ENCODE measurements at places on chromosomes 5 and 9.

DNA sequence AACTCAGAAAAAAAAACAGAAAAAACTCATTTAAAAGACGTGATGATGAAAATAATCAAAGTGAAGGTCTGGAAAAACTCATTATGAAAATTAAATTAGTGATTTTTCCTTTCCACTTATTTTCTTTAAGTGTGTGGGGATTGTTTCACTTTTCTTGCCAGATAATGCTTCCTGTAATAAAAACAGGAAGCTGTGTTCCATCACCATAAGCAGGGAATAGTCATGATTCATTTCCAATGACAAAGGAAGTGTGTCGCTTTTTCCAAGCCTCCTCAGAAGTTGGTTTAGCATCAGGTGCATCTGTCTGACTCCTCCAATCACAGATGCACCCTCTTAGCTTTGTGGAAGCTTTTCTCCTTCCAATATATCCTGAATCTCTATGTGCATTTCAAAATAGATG is 2068.7 kb downstream of the MAT2B start:
- no peak for DNase-seq

GRCh38 chr5:54663866-54664265 is 146.3 kb downstream of the SNX18 start:
- DNase-seq = no peak

- DNase-seq = no peak
These were observed 88.1 kb downstream of the FGF1 start for GRCh38 chr5:142597546-142598337.

DNA sequence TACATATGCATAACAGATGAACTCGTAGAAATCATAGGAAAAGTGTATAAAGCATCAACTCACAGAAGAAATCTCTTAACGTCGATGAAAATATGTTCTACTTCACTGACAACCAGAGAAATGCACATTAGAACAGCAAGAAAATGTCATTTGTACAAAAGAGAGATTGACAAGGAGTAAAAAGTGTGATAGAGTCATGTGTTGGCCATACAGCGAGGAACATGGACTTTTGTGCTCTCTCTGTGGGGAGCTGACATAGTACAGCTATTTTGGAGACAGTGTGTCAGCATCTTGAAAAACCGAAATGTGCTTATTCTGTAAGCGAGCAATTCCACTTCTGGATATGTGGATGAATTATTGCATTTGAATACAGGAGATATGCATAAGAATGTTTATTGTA is 477.9 kb downstream of the ICE1 start:
- no peak for DNase-seq

DNA sequence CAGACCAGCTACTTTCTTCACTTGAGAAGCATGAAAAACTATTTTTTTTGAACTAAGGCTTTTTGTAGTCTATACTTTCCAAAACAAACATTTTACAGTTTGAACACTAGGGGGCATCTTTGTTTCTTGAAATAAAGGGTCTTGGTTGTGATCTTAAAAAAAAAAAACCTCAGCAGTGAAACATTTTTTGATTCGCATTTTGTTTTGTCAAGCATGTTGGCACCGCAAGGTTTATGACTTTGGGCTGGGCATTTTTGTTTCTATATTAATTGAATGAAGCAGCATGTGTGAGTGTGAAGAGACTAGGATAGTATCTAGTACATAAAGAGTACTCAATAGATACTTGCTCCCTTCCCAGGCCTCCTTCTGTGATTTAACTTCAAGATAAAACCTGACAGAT is 31.6 kb upstream of the ACOT12 start:
- peak; percentile 28 for DNase-seq
